ENCODE measurements at places on chromosomes 1 and 21.

DNA sequence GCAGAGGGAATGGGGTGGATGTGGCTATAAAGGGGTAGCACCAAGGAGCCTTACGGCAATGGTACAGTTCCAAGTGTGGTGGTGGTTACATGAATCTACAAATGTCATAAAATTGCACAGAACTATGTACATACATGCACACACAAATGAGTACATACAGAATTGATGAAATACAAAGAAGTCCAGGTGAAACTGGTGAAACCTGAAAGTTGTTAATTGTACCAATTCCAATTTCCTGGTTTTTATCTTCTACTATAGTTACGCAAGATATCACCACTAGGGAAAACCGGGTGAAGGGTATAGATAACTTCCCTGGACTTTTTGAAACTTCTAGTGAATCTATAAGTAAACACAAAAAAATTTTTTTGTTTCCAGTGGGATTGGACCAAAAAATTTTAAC lies 18.9 kb downstream of the HSF2BP start:
- DNase-seq = no peak

DNA sequence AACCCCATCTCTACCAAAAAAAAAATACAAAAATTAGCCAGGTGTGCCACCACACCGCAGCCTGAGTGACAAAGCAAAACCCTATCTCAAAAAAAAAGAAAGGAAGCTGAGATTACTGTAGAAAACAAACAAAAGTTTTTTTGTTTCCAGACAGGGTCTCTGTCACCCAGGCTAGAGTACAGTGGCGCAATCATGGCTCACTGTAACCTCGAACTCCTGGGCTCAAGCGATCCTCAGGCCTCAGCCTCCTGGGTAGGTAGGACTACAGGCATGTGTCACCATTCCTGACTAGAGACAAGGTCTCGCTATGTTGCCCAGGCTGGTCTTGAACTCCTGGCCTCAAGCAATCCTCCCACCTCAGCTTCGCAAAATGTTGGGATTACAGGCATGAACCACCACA lies 2.8 kb upstream of the PYGO2 start:
- DNase-seq = no peak

DNA sequence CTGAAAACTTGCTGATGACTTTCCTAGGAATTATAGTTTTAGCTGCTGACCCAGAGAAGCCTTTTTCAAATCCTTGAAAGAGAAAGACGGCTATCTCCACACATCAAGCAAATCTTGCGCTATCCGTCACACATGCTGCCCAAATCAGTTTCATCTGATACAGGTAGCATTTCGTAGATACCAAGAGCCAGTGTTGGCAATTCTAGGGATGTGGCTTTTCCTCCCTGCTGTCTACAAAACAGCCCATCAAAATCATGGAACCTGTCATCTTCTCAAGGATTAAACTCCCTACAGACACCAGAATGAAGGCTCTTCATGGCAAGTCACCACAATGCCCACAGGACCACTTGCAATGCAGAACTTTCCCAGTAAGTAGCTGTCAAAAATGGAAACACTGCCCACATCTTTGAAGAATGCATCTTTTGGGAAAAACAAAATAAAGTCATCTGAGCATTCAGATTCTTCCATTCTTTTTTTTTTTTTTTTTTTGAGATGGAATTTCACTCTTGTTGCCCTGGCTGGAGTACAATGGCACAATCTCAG lies 10.4 kb downstream of the STX6 start:
- DNase-seq = no peak

DNA sequence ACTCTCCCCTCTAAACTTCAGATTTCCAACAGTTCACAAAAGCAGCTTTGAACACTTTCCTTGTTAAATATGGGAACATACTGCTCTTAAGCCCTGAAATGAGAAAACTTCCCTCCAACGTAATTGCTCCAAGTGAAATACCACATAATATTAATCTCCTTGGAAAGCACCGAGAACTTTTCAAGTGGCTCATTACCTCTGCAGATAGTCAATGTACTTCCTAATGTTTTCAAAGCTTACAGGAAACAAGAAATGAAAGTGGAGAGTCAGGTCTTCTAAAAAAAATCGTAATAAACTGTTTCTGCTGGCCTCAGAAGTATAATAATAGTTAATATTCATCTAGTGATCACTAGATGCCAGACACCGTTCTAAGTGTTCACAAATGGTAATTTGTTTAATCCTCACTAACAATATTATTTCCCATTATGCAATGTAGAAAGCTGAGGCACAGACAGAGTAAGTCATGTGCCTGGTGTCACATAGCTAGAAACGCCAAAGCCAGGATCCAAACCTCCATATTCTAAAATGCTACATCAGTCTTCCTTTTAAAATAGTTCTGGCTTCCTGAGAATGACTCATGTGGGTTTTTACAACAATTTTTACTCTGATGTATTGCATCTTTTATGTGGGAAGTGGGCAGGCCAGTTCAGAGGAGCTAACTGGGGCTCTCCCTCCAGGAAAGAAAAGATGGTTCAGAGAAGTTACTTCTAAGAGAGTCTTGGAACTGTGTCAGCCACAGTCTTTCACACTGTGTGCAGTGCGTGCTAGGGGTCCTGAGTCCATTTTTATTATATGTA lies 177.2 kb downstream of the PLPPR4 start:
- no peak for DNase-seq

GRCh38 chr1:75986478-75986877 lies 54.3 kb upstream of the ASB17 start:
- DNase-seq = no peak

DNA sequence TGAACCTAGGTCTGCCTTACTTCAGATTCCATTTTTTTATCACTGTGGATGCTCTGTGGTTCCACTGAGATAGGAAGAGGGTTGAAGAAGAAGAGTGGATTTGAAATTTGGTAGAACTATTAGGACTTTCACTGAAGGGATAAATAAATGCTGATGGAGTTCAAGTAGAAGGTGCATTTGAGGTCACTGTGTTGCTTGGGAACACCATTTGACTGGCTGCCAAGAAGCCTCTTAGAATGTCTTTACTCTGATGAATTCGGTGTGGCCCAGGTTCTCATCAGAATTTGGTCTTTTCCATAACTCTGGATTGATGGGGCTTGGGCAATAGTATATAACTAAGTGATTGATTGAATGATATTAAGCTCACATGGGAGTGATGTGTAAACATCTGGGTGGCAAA lies 11.9 kb downstream of the XPR1 start:
- no peak for DNase-seq

DNA sequence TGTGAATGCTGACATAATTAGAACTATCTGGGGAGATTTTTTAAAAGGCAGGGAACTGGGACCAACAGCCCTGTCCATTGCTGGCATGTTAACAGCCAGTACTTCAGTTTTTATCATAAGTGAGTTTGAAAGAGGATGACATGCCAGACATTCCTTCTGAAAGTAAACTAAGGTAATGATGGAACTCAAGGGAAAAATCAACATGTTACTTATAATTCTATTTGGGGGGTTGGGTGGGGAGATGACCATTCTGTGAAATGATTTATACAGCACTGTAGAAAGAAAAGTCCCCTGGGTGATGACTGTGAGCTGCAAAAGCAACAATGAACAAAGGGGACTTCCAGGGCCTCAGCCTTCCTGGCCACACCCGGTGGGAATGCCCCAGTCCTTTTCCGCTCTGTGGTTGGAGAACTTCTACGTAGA lies 5.4 kb upstream of the LAMC2 start:
- peak; percentile 61 for DNase-seq

GRCh38 chr1:178057912-178058534 lies 35.9 kb upstream of the RASAL2 start:
- DNase-seq = peak; percentile 72

DNA sequence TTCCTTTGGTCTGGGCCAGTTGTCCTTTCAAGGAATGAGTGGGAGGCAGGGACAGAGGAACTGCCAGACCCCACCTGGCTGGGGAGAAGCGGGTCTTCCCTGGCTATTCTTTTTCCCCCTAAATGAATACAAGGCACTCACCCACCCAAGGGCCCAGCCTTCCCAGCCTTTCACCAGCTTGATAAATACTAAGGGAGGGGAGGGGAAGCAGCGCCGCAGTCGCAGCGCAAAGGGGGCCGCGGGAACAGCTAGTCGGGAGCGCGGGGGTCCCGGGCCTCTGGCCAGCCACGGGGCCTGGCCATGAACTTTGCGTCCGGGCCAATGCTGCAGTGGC lies 91.3 kb upstream of the VAMP3 start:
- no peak for DNase-seq

GRCh38 chr1:206706806-206707366 lies 22.2 kb downstream of the MAPKAPK2 start:
- no peak for DNase-seq

DNA sequence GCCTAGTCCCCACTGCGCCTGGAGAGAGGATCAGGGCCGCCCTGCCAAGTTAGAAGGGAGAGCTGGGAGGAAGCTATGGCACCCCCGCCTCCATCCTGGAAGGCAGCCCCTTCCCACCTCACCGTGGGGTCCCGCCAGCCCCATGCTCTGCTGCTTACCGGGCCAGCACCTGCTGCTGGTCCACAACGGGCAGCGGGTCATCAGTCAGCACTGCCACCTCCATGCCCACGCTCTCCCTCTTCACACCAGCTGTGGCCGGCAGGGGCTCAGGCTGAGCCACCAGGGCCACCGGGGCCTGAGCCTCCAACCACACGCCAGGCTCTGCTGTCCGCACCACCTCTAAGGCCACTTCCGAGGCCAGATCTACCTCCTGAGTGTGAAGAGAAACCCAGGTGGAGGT lies 23.5 kb upstream of the DDOST start:
- peak; percentile 51 for DNase-seq

- DNase-seq = no peak
Measured at GRCh38 chr1:44812822-44813543, 4.7 kb downstream of the BTBD19 start.

GRCh38 chr1:2540816-2541492 lies 10.9 kb upstream of the HES5 start:
- DNase-seq = no peak

DNA sequence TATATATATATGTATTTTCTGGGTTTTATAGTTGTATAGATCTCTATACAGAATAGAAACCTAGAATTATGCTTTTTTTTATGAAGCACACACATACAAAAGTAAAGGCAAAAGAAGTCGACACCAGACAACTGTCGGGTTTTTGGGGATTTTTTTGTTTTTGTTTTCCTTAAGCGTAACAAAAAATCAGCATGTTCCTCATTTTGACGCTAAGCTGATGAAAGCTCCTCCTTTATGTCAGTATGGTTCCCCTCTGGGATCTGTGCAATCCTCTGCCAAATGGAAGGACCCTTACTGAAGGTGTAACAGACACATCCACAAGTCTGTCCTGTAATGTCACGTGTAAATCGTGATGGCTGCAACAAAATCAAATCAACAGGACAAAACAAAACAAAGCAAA lies 226.2 kb downstream of the RHOU start:
- DNase-seq = no peak

GRCh38 chr21:43933680-43934079 lies 68.7 kb downstream of the AGPAT3 start:
- no peak for DNase-seq

DNA sequence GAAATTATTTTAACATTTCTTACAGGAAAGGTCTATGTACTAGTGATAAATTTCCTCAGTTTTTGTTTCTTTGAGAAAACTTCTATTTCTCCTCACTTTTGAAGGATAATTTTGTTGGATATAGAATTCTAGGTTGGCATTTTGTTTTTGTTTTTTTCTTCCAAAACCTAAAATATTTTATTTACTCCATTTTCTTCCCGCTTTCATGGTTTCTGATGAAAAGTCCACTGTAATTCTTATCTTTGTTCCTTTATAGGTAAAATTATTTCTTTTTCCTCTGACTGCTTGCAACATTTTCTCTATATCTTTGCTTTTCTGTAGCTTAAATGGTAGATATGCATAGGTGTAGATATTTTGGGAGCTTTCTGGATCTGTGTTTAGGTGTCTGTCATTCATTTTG lies 153.9 kb upstream of the DSCAM start:
- DNase-seq = no peak

DNA sequence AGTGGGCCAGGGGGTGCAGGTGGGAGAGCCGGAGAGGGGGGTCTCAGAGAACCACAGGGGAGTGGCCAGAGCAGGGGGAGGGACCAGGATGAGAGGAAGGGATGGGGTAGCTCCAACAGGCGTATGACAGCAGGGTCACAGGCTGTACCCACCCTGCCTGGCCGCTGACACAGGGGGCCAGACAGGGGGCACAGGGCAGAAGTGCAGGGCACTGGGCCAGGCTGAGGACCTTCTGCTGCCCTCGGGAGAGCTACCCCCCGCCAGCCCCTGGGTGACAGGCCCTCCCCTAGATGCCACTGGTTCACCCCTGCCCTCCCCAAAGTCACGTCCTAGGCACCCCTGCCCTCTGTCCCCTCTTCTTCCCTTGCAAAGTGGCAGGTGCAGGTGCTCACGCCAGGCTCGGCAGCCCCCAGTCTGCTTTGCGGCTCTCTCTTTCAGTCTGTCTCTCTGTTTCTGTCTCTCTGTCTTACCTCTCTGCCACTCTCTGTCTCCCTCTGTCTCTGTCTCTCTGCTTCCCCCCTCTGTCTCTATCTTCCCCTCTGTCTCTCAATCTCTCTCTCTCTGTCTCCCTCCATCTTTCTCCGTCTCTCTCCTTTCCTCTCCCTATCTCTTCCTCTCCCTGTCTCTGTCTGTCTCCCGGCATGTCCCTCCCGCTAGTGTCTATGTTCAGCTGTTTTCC lies 48.5 kb downstream of the WNT9A start:
- peak; percentile 47 for DNase-seq

DNA sequence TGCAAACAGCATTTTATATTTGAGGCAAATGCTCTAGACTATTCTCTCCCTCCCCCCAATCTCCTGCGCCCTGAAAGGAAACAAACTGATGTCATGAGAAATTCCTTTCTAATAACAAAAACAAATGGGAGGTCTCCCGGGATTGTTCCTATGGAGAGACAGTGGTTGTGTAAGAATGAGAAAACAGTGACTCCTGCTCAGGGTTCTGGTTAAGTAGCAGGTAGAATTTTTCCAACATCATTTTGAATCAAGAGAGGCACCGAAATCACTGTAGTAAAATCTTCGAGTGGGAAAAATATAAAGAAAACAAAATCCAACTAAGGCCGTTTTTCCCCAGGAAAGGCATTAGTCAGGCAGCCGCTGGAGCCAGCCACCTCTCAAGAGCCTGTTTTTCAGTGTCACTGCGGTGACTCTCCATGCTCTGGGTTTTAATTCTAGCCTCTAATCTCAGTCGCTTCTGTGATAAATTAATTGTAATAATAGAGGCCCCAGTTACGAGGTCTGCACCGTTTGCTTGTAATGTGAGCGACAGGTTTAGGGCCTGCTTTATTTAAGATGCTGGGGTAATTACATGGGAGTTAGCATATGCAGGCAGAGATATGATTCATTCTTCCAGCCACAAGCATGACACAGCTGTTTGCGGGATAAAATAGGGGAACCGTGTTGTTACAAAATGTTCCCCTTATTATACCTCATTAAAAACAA lies 80.3 kb downstream of the RNF220 start:
- peak; percentile 38 for DNase-seq

- DNase-seq = no peak
Measured at GRCh38 chr1:58883888-58884482, 100.1 kb upstream of the JUN start.

Measured in heart left ventricle (tissue), 16 donors.